ENCODE measurements at places on chromosomes 4 and X.

GRCh38 chr4:118975449-118976192 is 87.0 kb downstream of the SYNPO2 start:
- no peak for DNase-seq

DNA sequence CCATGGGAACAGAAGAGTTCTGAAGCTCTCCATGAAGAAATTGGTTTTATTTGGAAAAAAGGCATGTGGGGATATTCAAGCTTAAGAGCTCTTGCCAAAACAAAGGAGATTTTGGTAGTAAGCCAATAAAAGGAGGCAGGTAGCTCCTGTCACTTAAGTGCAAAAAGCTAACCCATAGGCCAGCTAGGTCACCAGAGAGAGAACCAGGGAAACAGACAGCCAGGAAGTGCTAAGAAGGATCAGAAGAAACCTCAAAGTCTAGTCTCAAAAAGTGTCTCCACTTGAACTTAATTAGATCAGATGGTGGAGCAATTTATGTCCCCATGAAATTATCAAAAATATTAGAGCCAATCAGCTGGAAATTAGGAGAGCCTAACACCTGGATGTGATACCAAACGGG is 49.2 kb downstream of the CD40LG start:
- DNase-seq, result no peak

GRCh38 chrX:147920161-147920666 is 8.5 kb downstream of the FMR1 start:
- no peak for DNase-seq

DNA sequence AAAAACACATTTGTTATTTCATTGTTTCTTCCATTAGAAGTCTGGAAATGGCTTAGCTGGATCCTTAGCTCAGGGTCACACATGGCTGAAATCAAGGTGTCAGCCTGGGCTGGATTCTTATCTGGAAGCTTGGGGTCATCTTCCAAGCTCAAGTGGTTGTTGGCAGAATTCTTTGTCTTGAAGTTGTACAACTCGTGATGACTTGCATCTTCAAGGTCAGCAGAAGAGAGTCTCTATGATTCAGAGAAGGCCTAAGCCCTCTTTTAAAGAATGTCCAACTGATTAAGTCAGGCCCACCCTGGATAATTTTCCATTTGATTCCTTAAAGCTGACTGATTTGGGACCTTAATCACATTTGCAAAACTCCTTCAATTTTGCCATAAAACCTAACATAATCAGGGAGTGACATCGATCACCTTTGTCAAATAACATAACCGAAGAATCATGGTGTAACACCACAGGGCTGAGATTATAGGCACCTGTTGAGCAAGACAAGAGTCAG is 22.1 kb downstream of the TMSB4X start:
- no peak for DNase-seq

GRCh38 chrX:13716905-13717304 is 17.5 kb downstream of the TRAPPC2 start:
- no peak for DNase-seq

GRCh38 chr4:33349376-33349775 is 2629.2 kb downstream of the PCDH7 start:
- DNase-seq, result no peak

DNA sequence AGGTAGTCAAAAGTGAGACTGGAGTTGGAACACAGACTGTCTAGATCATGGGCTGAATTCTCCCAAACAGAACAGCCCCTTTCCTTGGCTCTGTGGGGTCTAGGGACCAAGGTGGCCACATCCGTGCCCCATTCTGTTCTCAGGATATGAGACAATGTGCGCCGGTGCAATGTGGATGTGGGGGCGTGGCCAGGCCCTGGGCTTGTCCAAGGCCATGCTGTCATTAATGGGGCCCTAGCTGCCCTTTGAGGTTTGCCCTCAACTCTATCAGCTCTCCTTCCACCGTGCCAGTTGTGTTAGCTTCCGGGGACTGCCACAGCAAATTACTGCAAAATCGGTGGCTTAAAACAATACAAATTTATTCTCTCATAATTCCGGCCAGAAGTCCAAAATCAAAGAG is 312.6 kb downstream of the EVC2 start:
- DNase-seq, result no peak

- no peak for DNase-seq
Measured at GRCh38 chrX:109448282-109448938, 33.5 kb downstream of the GUCY2F start.

- DNase-seq, result no peak
Measured at GRCh38 chrX:37812110-37812509, 32.3 kb downstream of the CYBB start.

GRCh38 chr4:69800599-69800998 is 40.2 kb upstream of the SULT1B1 start:
- DNase-seq, result no peak

- DNase-seq, result no peak
Measured at GRCh38 chr4:40197879-40198689, 1.3 kb downstream of the RHOH start.

- no peak for DNase-seq
Measured at GRCh38 chr4:31998807-31999206, 1278.6 kb downstream of the PCDH7 start.

DNA sequence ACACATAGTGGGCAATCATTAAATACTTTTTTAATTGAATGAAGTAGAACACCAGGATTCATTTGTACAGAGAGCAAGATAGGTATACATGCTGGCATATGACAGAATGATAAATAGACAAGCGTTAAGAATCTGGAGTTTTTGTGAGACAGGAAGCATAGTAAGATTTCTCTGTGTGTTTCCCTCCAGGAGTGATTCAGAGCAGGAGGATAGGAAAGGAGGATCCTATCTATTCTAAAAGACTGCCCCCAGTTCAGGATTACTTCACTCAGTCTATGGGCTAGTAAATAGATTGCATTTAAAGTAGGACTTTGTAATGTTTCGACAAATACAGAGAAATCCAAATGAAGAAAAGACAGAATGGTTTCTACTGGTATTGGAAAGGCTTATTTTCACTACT is 423.7 kb downstream of the PDGFC start:
- no peak for DNase-seq

DNA sequence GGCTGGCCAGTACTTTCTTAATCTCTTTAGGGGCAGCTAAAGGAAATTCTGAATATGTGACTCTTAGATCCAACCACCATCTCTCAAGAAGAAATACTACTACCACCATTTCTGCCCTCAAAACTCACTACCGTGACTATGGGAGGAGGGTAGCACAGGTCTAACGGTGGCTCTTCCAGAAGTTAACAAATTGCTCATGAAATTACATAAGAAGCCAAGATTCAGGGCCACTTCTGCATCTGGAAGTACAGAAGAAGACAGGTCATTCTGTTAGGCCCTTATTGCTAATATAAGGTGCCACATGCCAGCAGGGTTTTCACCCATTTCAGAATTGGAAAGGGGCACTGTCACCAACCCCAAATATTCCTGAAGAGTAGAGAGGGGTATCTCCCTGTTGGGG is 19.6 kb upstream of the NKRF start:
- DNase-seq, result no peak

- DNase-seq, result no peak
Measured at GRCh38 chr4:38491854-38492478, 172.0 kb upstream of the KLF3 start.

- DNase-seq, result no peak
Measured at GRCh38 chr4:149294601-149295000, 521.0 kb downstream of the IQCM start.

GRCh38 chr4:14783011-14783877 is 219.0 kb upstream of the CPEB2 start:
- DNase-seq, result no peak

DNA sequence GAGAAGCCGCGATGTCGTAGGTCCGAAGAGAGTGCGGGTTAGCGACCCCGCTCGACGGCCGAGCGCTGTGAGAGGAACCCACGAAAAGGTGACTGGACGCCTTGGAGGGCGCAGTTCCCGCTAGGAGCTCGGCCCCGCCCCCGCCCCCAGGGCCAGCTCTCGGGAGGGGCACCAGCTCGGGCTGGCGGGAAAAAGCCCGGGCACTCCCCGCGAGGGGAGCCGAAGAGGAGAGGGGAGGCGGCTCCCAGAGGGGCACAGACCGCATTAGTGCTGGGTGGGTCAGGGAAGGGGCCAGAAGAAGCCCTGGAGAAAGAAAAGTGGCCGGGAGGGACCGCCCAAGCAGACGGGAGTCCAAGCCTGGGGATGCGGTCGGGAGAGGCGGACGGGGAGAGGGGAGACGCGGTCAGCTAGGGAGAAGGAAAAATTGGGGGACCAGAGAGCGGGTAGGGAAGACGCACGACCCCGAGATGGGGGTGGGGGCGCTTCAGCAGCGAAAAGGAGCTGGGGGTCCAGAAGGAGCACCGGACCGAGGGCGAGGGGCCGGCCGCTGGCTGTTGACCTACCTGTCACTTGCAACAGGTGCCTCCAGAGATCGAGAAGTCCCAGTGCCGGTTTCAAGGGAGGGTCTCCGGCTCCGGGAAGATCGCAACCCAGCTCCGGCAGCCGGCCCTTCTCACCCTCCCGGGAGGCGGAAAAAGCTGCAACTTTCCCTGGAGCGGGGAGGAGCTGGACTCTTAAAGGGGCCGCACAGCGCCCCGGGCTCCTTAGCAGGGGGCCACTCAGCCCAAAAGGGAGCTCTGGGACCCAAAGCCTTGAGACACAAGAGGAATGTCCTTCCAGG is at the start of gene SYTL4:
Gene SYTL4 (minus strand): TSS at position 681 of the 841 bp plus-strand sequence. CDS start 30,084 bp downstream, outside the sequence.
- DNase-seq, result no peak

DNA sequence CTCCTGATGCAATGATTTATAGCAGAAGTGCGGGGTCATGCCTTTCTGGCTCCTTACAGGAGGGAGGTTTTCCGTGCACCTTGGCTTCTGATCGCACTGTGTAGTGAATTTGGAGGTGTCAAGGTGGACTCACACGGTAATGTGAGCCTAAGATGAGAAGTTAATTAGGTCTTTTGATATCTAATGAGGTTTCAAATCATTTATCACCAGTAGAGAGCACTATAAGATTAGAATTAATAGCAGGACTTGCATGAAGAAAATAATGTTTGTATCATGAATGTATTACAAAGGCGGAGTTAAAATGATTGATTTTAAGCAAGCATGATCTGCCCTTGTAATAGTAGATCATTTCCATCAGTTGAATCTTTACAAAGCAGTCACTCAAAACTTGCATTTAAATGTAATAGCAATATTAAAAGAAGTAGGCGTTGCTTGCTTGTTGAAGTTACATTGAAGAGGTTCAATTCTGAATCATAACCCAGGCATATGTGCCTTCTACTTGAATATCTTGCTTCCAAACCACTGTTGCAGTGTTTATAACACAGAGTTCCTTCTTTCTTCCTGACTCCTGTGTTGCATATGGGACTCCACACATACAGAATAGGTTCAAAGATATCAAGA is 152.1 kb downstream of the FMR1NB start:
- no peak for DNase-seq

GRCh38 chr4:24849351-24849750 is 54.0 kb downstream of the SOD3 start:
- no peak for DNase-seq

DNA sequence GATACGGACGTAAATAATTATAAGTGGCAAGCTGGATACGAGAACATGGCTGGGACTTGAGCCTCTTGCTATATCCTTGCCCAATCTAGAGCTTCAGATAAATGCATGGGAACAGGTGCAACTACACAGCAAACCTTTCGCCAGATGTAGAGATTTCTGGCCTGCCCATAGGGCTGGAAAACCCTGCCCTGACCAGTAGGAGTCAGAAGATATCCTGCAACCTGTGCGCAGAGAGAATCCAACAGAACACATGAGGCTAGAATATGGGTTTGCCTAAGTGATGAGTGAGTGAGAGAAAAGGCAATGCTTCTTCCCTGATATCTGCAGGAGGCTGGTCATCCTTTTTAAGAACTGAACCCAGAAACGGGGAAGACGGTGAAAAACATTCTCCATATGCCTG is 805.3 kb upstream of the TENM3 start:
- no peak for DNase-seq

GRCh38 chr4:140256335-140256734 is 102.4 kb upstream of the MAML3 start:
- no peak for DNase-seq

- DNase-seq, result no peak
Measured at GRCh38 chr4:18213576-18214198, 192.1 kb upstream of the LCORL start.

GRCh38 chr4:119059221-119059620 is 76.4 kb upstream of the MYOZ2 start:
- no peak for DNase-seq

GRCh38 chr4:105155426-105155825 is 8.8 kb downstream of the TET2 start:
- DNase-seq, result no peak

GRCh38 chr4:14809203-14809602 is 193.1 kb upstream of the CPEB2 start:
- DNase-seq, result no peak

GRCh38 chr4:184817494-184818215 is 8.1 kb downstream of the ACSL1 start:
- no peak for DNase-seq

DNA sequence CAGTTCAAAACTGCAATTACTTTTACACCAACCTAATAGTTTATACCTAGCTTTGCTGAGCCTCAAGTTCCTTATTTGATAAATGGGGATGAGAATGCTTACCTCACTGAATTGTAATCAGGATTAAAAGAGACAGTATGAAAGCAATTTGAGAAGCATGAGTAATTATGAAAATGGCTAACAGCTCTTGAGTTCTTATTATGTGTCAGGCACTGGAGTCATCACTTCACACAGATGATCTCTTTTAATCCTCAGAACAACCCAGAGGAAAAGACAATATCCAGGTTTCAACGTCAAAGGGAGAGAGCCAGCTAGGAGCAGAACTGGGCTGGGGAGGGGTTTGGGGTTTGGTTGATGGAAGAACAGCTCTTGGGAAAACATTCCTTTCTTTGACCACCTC is 221.0 kb upstream of the NWD2 start:
- no peak for DNase-seq

DNA sequence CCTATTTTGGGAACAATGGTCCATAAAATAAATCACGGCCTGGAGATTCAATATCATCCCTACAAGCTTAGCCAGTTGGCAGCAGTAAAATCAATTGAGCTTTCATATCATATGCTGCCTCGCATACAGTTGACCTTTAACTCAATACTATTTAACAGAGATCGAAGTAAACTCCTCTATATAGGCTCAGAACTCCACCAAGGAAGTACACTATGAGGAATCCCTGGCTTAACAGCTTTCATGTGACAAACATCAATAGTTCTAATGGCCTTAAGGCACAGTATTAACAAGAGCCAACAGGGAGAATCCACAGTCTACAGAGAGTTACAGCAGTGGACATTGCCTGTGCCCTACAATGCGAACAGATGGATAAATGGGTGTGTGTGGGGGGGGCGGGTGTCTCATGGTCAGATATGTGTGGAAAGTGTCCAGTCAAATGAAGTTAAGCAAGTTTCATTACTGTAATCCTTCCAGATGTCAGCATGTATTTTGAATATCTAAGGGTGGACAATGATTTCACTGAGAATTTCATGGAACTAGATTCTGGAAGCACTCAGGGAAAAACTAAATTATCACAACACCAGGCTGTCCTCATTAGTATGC is 98.2 kb upstream of the FAM9B start:
- DNase-seq, result no peak

GRCh38 chr4:140718241-140718952 is 37.8 kb downstream of the TBC1D9 start:
- DNase-seq, result no peak
